ENCODE measurements at places on chromosomes 2 and 18.

DNA sequence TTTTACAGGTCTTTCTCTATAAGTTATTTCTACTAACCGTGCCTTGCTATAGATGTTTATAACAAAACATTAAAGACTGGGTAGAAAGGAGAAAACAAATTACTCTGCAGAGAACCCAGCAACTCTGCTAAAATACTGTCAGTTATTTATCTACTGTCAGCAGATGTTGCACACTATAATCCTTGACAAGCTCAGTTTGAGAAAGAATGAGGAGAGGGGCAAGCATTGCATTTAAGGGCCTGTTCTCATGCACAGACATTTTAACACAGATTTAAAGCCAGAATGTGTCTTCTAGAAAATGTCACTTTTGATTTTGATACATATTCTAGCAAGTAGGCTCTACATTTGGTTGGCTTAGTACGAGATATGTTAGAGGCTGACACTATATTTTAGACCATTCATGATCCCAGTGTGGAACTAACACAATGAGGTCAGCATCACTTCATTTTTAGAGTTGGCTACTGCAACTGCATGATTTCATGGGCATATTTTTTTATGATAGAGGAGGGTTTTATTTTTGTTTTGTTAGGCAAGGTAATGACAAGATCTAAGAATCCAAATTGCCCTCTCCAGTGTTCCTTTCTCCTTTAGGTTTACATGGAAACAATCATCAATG lies 516.4 kb downstream of the ZEB2 start:
- no peak for DNase-seq

GRCh38 chr2:105867587-105867986 lies 122.9 kb downstream of the NCK2 start:
- no peak for DNase-seq

- no peak for DNase-seq
Measured at GRCh38 chr18:10190564-10190963, 263.9 kb upstream of the APCDD1 start.

GRCh38 chr2:42846932-42847595 lies 54.7 kb upstream of the HAAO start:
- no peak for DNase-seq

DNA sequence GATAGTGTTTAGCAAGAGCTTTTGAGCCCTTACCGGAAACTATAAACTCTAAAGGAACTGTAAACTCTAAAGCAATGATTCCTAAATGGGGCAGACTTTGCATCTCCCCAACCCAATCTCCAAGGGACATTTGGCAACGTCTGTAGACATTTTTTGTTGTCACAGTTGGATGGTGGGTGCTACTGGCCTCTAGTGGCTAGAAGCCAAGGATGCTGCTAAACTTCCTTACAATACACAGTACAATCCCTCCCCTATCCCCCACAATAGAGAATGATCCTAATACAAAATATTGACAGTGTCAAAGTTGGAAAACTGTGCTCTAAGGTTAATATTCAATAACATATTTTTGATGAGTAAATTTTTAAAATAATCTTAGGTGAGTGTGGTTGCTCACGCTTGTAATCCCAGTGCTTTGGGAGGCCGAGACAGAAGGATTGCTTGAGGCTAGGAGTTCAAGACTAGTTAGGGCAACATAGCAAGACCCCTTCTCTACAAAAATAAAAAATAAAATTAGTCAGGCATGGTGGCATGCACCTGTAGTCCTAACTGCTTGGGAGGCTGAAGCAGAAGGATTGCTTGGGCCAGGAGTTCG lies 66.7 kb downstream of the PTPN4 start:
- no peak for DNase-seq

- DNase-seq: no peak
Measured at GRCh38 chr18:44897411-44897810, 216.7 kb downstream of the SETBP1 start.

DNA sequence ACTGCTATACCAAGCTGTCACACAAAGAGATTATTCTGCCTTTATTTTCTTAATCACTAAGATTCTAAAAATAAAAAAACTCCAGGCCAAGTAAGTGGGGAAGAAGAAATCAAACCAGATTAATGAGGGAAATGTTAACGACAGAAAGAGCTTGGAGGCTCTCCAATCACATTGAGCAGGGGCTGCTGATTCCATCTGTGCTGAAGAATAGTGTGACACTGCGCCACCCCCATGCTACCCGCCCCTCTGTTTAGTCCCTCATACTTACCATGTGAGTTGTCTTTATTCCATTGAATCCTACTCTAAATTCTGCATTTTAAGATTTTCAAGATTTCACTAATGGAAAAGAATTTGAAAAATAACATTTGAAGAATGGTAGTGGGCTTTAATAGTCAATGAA lies 998.0 kb upstream of the CDH2 start:
- no peak for DNase-seq

GRCh38 chr2:227043981-227044380 lies 120.0 kb downstream of the COL4A4 start:
- DNase-seq: no peak

- DNase-seq: no peak
Measured at GRCh38 chr2:160373666-160374065, 119.9 kb downstream of the RBMS1 start.

GRCh38 chr2:109446278-109447131 lies 167.3 kb downstream of the SEPTIN10 start:
- DNase-seq: no peak

DNA sequence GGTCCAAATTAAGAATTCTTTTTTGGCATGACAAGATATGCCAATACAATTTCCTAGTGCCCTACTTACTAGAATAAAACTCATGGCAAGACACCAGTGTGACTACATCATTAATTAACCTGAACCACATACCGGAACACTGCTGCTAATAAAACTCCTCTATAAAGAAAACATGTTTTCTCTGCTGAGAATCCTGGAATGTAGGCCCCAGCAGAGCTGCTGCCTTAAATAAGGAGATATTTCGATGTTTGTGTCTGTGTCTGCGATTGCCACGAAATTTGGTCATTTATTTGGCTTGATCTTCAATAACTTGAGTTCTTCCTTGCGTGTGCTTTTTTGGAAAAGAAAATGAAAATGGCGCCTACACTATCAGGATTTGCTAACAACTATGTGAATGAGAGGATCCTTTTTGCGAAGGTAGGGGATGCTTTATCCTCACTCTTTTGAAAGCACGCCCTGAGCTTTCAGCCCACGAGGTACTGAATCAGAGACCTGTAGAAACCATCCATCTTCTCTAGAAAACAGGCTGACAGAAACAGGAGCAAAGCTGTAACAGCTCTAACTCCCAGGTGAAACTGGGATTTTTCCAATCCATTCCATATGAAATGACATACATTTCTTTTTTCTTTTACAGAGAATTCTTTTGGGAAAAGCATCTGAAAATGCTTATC lies 27.0 kb downstream of the KLF7 start:
- DNase-seq: no peak

DNA sequence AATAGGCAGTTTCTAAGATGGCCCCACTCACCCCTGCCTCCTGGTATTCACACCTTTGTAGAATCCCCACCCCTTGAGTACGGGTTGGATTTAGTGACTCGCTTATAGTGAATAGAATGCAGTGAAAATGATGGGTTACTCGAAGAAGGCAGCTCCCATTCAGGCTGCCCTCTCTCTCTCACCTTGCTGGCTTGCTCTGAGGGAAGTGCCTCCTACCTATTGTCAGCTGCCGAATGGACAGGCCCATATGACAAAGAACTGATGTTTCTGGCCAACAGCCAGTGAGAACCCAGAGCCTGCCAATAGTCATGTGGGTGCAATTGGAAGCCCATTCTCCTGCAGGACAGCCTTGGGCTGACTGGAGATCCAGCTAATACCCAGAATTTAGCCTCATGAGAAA lies 22.1 kb upstream of the RNF103 start:
- DNase-seq: no peak

DNA sequence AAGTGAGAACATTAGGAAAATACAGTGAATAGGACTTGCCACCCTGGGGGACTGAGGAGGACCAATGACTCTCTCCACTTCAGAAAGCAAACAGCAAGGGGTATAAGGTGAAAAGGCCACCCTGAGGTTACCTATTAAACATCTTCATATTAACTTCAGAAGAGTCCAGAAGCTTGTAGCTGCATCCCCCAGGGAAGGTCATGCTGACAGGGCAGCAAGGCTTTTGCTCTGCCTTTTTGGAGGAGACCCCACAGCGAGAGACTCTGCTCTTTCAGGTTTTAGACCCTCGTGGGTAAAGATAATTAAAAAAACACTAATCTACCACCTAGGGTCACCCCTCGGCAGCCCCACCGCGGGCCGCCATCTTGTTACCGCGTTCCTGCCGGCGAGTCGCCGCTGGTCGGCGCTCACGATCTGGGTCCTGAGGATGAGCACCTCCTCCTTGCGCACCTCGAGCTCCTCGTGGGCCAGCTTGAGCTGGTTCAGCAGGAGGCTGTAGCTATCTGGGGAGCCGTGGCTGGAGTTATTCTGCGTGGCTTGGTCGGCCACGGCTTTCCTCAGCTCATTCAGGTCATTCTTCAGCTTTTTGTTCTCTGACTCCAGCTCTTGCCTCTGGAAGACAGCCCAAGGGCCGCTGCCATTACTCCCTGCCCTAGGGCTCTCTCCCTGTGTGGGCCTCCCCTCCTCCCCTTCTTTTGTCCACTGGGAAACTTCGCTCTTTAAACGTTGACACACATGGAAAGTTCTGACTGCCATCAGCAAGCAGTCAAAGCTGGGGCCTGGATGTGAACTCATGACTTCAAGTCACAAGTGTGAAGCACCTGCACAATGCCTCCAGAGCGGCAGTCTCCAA lies 50.7 kb upstream of the ACAA2 start:
- DNase-seq: no peak

- no peak for DNase-seq
Measured at GRCh38 chr18:42338683-42339082, 383.6 kb downstream of the PIK3C3 start.

DNA sequence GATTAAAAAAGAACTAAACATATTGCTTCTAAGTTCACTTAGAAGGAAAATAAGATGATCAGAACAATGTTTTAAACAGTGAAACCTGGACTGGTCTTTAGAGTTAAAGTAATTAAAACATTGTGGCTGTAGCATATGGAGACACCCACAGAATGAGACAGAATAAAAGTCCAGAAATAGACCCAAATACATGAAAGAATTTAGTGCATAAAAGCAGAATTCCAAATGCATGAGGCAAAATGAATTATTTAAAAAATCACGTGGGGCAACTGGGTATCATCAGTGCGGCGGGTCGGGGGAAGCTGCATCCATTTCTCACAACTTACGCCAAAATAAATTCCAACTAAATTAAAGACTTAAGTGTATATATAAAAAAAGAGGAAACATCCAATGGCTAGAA lies 12.1 kb downstream of the RNF149 start:
- no peak for DNase-seq

DNA sequence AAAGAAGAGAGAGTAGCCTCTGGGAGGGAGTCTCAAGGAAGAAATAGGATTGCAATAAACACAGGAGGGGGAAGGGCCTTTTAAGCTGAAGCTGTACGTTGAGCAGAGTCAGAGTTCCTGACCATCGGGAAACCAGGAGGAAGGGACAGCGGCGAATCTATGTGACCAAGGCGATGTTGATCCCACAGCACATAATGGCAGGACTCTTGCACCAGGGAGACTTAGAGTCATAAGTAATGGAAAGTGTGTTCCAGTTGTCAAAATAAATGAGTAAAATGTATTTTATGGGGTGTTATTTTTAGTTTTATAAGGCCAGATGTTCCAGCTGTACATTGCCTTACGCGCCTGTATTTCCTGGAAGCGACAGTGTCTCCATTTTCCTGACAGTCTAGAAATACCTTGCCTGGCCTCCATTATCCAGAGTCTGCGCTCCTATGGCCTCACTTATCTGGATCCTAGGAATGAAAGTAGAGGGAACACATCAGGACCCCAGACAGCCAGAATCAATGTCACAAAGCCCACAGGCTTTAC lies 152.8 kb upstream of the COPS8 start:
- DNase-seq: no peak

DNA sequence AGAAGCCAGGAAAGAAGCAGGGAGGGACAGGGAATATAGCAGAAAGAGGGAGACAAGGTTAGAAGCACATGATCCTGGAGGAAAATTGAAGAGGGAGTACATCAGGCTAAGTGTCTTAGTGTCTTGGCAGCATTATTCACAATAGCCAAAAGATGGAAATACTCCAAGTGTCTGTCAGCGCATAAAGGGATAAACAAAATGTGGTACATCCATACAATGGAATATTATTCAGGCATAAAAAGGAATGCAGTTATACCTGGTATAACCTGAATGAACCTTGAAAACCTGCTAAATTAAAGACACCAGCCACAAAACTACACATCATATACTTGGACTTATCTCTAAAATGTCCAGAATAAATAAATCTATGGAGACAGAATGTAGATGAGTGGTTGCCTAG lies 219.1 kb upstream of the PID1 start:
- DNase-seq: no peak

GRCh38 chr2:72159211-72159993 lies 11.7 kb upstream of the CYP26B1 start:
- DNase-seq: no peak

- no peak for DNase-seq
Measured at GRCh38 chr2:120334068-120334467, 11.9 kb upstream of the INHBB start.
